Activated T-helper 1 cell treated with anti-CD3 and anti-CD28 coated beads, Interleukin-2, amount 50 U/mL, for 16 hours (primary cell): ENCODE measurements at places on chromosomes 6 and 20.

GRCh38 chr6:33566182-33567084, 13.6 kb downstream of the BAK1 start:
- DNase-seq = no peak

DNA sequence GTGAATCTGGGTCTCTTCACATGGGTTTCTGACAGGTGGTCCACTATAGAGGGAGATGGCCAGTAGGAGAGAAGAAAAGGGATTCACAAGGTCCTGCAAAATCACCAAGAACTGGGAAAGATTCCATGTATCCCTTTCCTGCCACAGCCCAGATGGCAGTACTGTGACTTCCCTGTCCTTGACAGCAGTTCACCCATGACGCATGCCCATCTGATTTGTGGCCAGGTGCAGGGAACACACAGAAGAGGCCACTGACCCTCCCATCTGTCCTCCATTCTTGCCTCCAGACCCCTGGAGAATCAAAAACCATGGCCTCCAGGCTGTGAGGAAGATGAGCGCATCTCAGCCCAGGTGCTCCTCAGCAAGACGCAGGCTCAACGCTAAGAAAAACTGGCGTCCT, 183.1 kb upstream of the RREB1 start:
- no peak for DNase-seq

GRCh38 chr6:22904431-22904830, 335.1 kb downstream of the HDGFL1 start:
- DNase-seq = no peak

GRCh38 chr6:52130440-52130839, 43.0 kb upstream of the PKHD1 start:
- DNase-seq = no peak
